Posterior vena cava (tissue), 2 donors: ENCODE measurements at places on chromosomes 12 and 14. TPM values are rescaled to one million over a fixed set of nuclear protein-coding genes. Genes with fewer than 3 reads are reported as not detected.

- DNase-seq: no peak
Observed at GRCh38 chr12:66013224-66013623, 117.3 kb downstream of the LLPH start.

DNA sequence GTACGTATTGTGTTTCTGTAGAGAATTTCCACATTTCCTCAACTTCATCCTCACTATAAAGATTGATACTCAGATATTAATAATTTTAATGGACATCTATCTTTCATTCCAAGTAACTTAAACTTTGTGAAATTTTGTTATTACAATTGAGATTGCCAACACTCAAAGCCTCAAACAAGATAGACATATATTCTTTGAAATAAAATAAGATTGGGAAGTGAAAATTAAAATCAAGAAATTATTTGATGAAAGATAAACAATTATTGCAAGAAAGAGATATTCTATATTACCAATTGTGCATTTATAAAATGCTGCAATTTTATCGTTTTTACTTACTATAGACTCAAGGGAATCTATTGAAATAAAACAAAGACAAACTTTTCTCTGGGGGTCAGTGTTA lies at the start of gene OR6C6:
Gene OR6C6 (minus strand): TSS at position 101 of the 400 bp plus-strand sequence. CDS start 1,337 bp downstream, outside the sequence.
- no peak for DNase-seq

DNA sequence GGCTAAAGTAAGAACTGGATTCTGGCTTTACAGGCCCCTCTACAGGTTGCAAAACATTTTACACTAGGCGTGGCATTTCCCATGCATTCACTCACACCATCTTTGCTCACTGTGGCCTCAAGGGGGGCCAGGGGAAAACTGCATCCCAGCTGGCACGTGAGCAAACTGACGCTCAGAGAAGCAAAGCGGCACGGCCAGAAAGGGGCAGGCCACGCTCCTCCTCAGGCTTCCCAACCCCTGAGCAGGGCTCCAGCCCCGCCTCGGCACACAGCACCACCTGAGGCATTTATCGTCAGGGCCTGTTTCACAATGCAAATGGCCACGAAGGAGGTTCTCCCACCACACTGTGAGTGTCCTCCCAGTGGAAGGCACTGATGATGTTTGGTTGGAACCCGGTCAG lies 90.8 kb downstream of the BCL11B start:
- no peak for DNase-seq

The LRTM2 gene
- total RNA-seq: not detected

The ZC2HC1C gene
- total RNA-seq: 2.3 TPM

The ACSS3 gene
- total RNA-seq: 12.1 TPM

The SERPINA1 gene
- 34.5 TPM for total RNA-seq

The COX14 gene
- 44.7 TPM for total RNA-seq

The APEX1 gene
- 96.2 TPM for total RNA-seq

The CKAP4 gene
- total RNA-seq: 71.8 TPM
